Muscle of back (tissue), 13 donors: ENCODE measurements at places on chromosomes 5 and 9.

- DNase-seq: no peak
Measured at GRCh38 chr5:144179226-144179625, 8.6 kb downstream of the KCTD16 start.

GRCh38 chr5:23703940-23704855 is 196.8 kb downstream of the PRDM9 start:
- DNase-seq: no peak

- DNase-seq: no peak
Measured at GRCh38 chr9:922171-922570, 54.3 kb upstream of the DMRT3 start.

- no peak for DNase-seq
Measured at GRCh38 chr5:133364936-133365707, 247.2 kb downstream of the FSTL4 start.

- DNase-seq: peak; percentile 62
Measured at GRCh38 chr5:126446498-126447224, 23.5 kb downstream of the GRAMD2B start.

DNA sequence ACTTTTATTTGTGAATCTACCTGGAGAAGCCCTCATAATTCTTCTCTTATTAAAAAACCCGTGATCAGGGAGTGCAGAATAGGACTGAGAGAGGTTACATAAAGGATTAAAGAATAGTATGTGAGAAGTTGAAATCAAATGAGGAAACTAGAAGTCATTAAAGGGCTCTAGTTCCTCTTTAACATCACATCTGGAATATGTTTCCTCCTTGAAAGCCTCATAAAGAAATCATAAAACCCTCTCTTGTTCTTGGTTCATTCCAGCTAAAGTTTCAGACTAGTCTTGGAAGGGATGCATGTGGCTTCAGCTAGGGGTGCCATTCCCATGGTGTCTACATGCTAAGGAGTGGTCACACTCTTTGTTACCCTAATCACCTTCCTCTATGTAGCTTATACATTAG is 5.7 kb upstream of the C5orf46 start:
- DNase-seq: no peak

- DNase-seq: no peak
Measured at GRCh38 chr5:111963555-111963954, 206.6 kb upstream of the NREP start.

DNA sequence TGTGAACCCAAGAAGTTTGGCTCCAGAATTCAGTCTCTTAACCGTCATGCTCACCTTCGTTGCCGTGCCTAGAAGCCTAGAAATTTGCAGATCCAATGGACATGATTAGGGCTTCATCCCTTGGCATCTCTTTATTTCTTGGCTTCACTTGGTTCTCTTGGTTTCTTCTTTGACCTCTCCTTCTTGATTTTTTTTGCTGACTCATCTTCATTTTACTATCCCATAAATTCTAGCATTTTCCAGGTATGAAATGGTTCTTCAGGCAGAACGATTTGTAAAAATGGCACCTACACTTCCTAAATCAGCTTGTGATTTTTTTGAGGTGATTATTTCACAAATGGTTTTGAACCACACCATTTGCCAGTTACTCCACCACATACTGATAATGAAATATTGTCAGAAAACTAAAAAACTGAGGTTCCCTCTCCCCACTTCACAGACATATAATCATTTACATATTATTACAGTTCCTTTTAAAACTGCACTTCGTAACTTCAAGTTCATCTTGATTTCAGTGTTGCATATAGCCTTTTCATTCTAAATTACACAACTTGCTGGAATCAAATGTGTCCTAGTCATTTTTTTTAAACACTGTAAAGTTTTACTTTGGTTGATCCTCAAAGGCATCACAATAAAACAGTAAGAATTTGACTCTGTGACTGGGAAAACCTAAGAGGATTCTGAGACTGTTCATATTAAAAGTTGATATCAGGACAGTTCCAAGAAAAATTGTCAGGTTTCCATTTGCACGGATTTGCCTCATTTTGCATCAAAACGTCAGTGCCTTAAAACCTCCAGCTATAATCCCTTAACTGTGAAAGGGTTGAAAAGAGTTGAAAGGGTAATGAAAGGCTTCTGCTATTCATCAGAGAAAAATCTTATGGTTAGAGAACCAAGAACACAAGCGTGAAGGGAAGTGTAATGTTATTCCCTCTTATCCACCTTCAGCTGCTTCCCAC is 8.9 kb upstream of the NREP start:
- DNase-seq: no peak

GRCh38 chr9:133785753-133786370 is 47.7 kb upstream of the SARDH start:
- DNase-seq: no peak
